ENCODE measurements at places on chromosomes 12 and 14.

- DNase-seq: no peak
These were observed 17.2 kb upstream of the PSMC1 start for GRCh38 chr14:90239139-90239538.

GRCh38 chr14:93085911-93086310 lies 29.8 kb downstream of the ITPK1 start:
- DNase-seq: no peak

- no peak for DNase-seq
These were observed 10.3 kb downstream of the WASHC3 start for GRCh38 chr12:102051431-102051965.

GRCh38 chr12:88185279-88185678 lies 43.2 kb downstream of the TMTC3 start:
- no peak for DNase-seq

DNA sequence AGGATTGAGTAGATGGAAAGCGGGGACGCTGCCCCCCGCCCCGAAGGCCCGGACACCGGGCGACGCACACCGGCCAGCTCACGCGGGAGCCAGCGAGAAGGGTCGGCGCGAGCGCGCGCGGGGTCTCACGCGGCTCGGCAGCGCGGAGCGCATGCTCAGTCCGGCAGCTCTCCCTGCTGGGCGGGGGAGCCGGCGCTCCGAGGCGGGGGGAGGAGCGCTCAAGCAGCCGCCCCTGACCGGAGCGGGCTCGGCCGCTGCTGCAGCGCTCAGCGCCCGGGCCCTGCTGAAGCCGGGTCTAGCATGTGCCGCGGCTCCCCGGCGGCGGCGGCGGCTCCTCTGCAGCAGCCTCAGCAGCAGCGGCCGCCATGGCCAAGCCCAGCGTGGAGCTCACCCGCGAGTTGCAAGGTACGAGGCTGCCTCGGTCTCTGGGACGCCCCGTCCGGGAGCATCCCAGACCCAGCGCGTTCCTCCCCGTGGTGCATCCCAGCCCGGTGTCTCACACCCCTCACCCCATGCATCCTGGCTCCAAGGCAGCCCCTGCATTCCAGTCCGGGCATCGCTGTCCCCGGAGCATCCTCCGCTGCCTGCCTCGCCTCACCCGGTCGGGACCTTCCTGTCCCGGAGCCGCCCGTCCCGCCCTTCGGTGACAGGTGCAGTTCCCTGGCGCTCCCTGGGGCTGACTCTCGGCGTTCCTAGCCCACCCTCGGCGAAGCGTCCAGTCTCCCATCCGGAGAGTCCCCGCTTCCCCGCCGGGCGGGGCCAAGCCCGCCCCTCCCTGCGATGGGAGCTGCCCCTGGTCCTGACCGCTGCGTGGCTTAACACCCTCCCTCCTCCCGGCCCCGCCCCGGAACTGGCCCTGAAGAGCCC lies at the start of gene CARMIL3:
CARMIL3 (plus strand) TSS at position 221 of the 867 bp plus-strand sequence; CDS start at position 366, 145 bp downstream.
- peak; percentile 53 for DNase-seq

DNA sequence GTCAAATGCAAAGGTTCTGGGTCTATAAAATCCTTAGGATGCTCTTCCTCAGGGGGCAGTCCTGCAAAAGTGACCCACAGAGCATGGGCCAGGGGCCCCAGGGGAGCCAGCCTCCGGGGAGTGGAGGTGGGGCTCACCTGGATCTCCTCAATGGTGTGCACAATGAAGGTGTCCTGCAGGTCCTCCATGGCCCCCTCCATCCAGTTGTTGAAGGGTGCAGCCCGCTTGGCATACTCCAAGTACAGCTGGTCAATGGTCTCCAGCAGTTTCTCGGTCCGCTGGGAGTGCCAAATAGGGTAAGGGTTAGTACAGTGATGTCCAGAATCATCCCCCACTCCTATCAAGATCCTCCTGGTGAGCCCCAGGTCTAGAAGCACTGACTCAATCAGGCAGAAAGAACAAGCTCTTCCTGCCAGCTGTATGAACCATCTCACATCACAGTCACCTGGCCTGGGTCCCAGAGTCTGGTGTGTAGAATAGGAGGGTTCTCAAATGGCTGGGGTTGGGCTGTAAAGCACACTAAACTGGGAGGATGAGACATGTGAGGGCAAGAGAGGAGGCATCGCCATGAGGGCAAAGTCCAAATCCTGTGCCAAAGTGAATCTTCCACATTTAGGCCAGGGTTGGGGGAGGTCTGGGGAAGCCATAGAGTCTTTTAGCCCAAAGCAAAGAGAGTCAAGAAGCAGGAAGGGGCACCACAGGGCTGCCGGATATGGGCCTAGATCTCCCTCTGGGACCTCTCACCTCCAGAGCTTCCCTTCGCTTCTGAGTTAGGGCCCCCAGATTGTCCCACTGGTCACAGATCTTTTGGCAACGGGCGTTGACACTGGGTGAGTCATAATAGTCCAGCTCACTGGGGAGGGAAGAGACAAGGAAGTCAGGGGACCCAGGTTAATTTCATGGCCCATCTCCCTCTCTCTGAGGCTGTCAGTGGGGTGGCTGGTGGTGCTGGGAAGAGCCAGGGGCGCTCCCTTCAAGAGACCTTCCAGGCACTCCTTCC lies 91.5 kb upstream of the ZFP36L1 start:
- DNase-seq: no peak

GRCh38 chr14:44742202-44742601 lies 219.5 kb downstream of the KLHL28 start:
- no peak for DNase-seq

- DNase-seq: no peak
These were observed 494.3 kb upstream of the USP15 start for GRCh38 chr12:61765926-61766325.

DNA sequence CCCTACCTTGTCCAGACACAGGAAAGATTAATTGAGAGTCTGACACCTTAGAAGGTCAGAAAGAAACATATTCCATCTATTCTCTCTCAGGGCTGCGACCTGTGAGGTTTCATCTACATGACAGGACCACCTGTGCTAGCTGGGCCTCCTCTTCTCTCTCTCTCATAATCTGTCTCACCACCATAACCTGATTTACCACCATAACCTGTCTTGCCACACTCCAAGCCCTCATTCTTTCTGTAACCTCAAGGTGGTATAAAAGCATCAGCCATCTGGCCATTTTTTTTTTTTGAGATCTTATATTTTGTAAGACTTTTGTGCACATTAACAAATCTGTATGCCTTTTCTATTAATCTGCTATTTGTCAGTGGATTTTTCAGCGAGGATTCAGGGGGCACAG lies 75.5 kb downstream of the ACADS start:
- no peak for DNase-seq

- no peak for DNase-seq
These were observed 52.6 kb downstream of the TMEM260 start for GRCh38 chr14:56632195-56632594.

DNA sequence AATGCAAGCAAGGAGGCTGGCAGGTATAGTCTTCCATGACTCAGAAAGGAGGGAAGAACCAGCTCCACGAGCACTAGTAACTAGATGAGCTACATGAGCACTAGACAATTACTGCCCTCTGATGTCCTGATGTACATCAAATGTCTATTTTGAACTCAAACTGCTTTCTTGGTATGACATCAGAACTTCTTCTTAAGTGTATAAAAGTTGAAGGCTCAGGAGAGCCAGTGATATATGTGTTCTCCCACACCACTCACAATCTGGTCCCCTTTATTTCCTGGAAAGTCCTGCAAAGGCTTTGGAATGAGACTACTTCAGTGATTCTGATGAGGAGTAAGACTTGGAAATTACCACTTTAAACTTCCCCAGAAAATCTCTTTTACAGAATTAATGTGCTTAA lies 18.5 kb upstream of the DHRS7 start:
- no peak for DNase-seq

DNA sequence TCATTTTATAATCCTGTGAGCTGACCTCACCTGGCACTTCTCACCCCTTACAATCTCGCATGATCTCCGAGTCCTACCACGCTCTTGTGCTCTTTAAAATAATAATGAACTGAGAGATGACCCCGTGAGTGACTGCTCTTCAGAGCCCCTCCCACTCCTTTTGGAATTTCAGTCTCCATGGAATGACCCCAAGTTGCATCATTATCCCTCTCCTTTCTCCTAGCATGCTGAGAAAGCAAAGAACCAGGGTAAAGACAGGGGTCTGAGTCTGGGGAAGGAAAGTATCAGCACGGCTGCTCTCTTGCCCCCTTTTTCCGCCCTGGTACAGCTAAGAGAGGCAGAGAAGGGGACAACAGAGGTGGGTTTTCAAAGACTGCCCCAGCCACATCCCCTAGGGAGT lies 178.3 kb upstream of the PLEKHA5 start:
- no peak for DNase-seq

DNA sequence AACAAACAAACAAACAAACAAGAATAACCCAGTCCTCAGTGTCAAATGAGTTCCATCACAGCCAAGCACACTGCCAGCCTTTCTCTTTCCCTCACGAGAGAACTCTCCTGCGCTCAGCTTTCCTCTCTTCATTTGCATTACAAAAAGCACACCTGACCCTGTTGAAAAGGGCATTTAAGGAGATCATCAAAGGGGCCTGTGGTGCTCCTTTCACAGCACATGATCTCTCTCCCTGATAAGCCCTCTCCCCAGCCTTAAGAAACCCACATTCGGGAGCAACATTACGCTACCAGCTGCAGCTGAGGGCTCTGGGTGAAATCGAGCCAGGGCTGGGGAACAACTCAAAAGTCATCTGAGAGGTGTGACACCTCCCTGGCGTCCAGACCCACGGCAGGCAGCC lies 165.6 kb upstream of the TMCC3 start:
- DNase-seq: no peak

GRCh38 chr14:77590845-77591485 lies 25.5 kb downstream of the SPTLC2 start:
- no peak for DNase-seq

GRCh38 chr12:90940872-90941499 lies 14.0 kb downstream of the CCER1 start:
- DNase-seq: no peak

- DNase-seq: no peak
These were observed 143.3 kb upstream of the AVPR1A start for GRCh38 chr12:63294327-63294632.

GRCh38 chr14:28461389-28461788 lies 305.2 kb upstream of the FOXG1 start:
- no peak for DNase-seq

DNA sequence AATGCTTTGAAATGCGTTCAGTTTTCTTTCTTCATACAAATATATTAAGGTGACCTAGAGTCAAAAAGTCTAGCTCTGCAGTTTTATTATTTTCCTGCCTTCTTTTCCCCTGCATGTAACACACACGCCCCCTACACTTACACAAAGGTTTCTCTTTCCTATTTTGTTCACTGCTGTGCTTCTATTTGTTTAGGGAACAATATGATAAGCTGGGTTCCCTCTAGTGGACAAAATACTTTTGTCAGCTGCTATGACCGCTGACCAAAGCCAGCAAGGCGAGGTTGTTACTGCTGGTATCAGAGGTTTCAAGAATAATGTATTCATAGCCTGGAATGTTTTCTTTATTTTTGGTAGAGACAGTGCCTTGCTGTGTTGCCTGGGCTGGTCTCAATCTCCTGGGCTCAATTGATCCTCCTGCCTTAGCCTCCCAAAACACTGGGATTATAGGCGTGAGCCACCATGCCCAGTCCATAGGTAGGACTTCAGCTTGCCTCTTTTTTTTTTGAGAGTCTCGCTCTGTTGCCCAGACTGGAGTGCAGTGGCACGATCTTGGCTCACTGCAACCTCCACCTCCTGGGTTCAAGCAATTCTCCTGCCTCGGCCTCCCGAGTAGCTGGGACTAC lies 33.4 kb downstream of the FNTB start:
- DNase-seq: peak; percentile 27

DNA sequence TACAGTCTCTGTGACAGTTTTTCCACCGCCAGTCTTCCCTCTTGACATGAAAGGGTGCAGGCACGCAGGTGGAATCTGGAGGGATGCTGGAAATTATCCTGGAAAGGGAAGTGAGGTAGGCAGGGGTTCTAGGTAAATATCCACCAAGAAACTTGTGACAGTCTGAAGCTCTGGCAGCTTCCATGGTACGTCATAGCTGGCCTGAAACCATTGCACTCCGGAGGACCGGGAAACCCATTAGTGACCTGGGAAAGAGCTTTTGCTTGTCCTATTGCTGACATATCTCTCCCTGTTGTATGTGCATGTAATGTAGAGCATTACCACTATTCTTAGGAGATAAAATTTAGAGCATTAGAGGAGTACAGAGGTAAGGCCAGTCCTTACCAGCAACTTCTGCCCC lies 275.9 kb downstream of the EGLN3 start:
- DNase-seq: no peak

Data from endothelial cell (in vitro differentiated cells).